ENCODE measurements at places on chromosomes 2 and 18.

DNA sequence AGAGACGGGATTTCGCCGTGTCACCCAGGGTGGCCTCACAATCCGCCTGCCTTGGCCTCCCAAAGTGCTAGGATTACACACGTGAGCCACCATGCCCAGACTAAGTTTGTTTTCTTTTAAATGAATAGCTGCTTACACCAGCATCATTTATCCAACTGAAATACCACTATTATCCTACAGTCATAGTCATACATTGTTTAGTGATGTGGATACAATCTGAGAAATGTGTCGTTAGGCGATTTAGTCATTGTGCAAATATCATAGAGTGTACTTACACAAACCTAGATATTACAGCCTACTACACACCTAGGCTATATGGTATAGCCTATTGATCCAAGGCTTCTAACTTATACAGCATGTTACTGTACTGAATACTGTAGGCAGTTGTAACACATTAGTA lies 10.3 kb downstream of the ZC3H15 start:
- DNase-seq = no peak

DNA sequence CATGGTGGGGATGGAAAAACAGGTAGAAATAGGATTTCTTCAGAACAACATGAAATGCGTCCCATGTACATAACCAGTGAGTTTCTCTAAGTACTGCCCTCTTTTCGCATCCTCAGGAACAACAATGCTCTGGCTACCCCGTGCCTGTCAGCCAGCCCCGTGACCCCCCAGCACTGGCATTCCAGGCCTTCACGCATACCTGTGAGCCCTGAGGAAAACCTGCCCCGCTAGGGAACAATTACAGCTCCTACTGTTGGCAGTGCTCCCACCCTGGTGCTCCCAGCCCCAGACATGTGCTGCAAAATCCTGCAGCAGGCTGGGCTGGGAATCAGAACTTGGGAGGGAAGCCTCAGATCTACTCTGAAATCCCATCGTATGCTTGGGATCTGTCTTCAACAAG lies 9.1 kb downstream of the SMAD7 start:
- DNase-seq = no peak

- DNase-seq = no peak
These were observed 69.2 kb upstream of the HNRNPA3 start for GRCh38 chr2:177143444-177143843.

GRCh38 chr2:153386481-153386897 lies 92.1 kb downstream of the RPRM start:
- no peak for DNase-seq

GRCh38 chr2:134670955-134671354 lies 47.8 kb downstream of the TMEM163 start:
- DNase-seq = no peak

GRCh38 chr2:20803974-20804373 lies 18.9 kb downstream of the LDAH start:
- no peak for DNase-seq

DNA sequence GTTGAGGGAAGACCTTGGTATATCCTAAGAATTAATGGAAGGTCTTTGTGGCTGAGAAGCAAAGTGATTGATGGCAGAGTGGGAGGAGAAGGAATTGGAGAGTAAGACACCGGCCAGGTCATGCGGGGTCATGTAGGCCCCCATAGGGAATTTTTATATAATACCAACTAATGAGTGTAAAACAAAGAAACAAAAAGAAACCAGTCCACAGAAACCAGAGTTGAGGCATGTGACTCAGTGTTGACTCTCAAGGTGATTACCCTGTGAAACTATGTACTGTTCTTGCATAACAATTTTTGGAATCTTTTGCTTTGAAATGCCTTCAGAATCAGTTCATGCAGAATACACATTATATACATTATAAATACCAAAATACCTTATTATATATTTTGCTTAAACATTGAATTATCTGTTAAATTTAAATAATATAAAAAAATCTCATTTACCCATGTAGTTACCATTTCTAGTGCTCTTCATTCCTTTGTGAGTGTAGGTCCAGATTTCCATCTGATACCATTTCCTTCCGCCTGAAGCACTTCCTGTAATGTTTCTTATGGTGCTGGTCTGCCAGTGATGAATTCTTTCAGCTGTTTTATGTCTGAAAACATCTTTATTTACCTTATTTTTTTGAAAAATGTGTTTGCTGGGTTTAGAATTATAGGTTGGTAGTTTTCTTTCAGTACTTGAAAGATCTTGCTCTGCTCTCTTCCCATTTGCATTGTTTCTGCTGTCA lies 8.6 kb downstream of the CLIP4 start:
- no peak for DNase-seq

GRCh38 chr2:110690083-110690965 lies 12.5 kb upstream of the BUB1 start:
- no peak for DNase-seq

- no peak for DNase-seq
These were observed 178.2 kb downstream of the ANAPC1 start for GRCh38 chr2:111705711-111706336.

GRCh38 chr2:205714058-205714776 lies 31.9 kb downstream of the NRP2 start:
- no peak for DNase-seq

GRCh38 chr2:15260196-15260595 lies 300.9 kb downstream of the NBAS start:
- DNase-seq = no peak

- no peak for DNase-seq
These were observed 258.9 kb upstream of the CHAC2 start for GRCh38 chr2:53508667-53509066.

DNA sequence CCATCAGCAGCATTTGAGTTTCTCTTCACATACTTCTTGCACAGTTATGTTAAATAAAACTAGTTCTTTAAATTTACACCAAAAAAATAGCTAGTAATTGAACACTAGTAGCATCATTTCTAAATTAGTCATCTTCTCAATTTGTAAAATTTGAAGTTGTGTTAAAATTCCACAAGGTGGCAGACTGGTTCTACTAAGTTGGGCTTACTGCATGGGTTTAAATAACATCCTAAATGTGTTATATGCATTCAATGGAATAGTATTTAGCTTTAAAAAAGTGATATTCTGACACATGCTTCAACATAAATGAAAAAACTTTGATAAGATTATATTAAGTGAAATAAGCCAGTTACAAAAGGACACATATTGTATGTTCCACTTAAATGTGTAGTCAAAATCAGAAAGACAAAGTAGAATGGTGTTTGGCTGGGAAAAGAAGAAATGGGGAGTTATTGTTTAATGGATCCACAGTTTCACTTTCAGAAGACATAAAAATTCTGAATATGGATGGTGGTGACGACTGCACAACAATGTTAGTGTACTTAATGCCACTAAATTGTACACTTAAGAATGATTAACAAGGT lies 28.7 kb upstream of the RPRD1A start:
- DNase-seq = no peak

- no peak for DNase-seq
These were observed 933.9 kb downstream of the TRIB2 start for GRCh38 chr2:13650586-13651180.

GRCh38 chr2:195498176-195498575 lies 158.8 kb upstream of the SLC39A10 start:
- peak; percentile 42 for DNase-seq

- DNase-seq = no peak
These were observed 694.9 kb upstream of the KLHL29 start for GRCh38 chr2:22690096-22690495.

- DNase-seq = no peak
These were observed 10.0 kb upstream of the GBX2 start for GRCh38 chr2:236177967-236178889.

GRCh38 chr2:69255760-69256159 lies 131.3 kb downstream of the GFPT1 start:
- no peak for DNase-seq

DNA sequence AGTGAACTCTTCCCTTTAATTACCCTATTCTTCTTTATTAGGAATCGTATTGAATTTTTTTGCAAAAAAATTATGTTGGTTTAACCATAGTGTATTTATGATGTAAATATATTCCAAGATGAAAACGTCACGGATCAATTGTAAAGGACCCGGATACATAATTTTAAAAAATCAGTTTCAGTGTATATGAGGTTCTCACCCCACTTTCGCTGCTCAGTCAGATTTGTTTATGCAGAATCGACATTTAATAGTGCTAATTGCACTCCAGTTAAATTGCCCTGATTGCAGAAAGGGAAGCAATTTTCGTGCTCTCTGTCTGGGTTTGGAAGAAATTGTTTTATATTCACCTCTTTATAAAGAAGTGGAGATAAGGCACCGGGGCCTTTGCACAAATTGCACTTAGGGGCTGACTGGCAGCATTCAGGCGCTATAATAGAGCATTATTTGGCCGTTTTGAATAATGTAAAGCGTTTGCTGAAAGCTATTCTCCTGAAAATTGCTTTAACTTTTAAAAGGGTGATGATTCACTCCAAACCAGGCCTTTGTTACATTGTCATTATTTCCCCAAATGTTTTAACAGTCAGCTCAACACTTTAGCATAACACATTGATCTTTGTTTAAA lies 3.0 kb upstream of the SP9 start:
- DNase-seq = no peak

DNA sequence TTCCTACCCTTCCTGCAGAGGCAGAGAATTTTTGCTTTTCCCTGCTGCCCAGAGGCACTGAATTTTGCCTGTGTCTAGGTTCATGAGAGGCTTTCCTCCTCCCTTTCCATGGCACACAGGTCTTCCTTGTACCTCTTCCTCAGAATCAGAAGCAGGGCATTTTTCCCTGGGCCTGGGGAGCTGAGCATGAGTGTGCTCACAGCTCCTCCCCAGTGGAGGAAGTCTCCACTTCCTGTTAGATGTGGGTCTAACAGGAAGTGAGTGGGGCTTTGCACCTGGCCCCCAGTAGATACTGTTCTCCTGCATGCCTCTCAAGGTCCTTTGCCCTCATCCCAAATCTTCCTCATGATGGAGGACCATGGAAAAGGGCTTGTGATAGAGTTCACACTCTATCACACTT lies 297.2 kb upstream of the FIGN start:
- DNase-seq = no peak

- DNase-seq = no peak
These were observed 100.9 kb upstream of the NXPH2 start for GRCh38 chr2:138881126-138881525.

- DNase-seq = no peak
These were observed 31.8 kb downstream of the TMEM17 start for GRCh38 chr2:62474176-62474575.

DNA sequence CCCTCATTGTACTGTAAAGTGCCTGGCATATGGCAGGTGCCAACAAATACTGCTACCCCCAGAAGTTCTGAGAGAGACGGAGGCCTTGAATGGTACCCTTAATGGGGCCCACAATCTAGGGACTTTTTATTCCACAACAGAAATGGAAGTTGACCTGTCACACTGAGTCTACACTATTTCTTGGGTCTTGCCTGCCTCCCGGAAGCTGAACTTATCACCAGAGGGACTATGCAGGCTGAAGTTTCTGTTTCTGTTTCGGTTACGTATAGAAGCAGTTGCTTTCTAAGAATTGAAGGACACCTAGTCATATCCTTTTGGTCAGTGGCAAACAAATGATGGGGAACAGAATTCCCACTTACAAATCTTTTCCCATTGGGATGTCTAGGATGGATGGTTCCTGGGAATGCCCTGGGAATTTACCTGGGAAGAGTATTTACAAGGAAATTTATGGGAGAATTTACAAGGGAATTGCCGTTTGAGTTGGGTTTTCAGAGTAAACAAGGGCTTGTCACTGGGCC lies 74.2 kb downstream of the HS1BP3 start:
- peak; percentile 33 for DNase-seq

- no peak for DNase-seq
These were observed 208.1 kb upstream of the HAAO start for GRCh38 chr2:43000242-43001054.

- DNase-seq = no peak
These were observed 679 bp upstream of the WDR75 start for GRCh38 chr2:189440644-189440946.

DNA sequence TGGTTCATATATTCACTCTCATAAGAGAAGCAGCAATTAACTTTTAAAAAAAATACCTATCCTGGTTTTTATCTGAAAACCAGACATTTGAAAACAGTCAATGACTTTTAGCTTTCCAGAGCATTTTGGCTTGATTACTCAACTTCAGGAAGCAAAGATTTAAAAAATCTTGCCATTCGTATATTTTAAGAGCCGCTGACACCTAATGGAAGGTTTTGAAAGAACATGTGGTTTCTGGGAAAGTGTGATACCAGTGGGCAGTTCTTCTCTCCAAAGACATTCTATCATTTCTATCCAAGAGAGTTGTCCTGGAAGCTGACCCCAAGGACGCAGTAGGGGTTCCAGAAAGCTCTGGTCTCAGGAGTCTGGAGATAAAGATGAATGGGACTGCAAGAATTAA lies 234.7 kb downstream of the TTC32 start:
- DNase-seq = no peak

DNA sequence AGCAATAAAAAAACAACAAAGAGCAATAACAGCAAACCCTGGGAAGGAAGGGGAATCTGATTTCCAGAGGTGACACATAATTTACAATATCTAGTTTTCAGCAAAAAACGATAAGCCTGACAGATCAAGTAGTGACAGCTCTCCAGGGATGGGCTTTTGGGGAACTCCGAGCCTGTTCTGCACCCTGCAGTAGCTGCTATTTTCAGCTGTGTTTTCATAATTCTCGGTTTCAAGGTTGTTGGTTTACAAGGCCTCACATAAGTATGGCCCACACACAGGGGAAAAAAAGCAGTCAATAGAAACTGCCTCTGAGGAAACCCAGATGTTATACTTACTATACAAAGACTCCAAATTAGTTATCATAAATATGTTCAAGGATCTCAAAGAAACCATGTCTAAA lies 67.7 kb upstream of the CTLA4 start:
- no peak for DNase-seq

DNA sequence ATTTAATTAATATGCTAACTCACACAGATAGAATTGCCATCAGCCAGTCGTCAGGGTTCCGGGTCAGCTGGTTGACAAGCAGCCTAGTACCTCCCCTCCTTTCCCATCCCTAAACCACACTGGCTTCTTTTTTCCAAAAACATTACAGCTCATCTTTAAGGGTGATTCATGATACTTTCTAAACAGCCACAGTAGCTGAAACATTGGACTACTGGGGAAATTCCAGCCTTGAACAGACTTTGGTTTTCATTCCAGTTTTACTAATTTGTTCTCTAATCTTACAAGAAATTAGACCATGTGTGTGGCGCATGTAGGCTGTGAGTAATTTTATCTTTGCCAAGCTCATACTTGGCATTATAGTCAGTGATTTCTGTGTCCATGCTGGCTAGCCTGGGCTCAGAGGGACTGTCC lies 110.8 kb downstream of the FMNL2 start:
- no peak for DNase-seq

- DNase-seq = no peak
These were observed 123.1 kb downstream of the PRPF40A start for GRCh38 chr2:152594022-152594766.

GRCh38 chr2:54207666-54208195 lies 48.3 kb downstream of the TSPYL6 start:
- no peak for DNase-seq

DNA sequence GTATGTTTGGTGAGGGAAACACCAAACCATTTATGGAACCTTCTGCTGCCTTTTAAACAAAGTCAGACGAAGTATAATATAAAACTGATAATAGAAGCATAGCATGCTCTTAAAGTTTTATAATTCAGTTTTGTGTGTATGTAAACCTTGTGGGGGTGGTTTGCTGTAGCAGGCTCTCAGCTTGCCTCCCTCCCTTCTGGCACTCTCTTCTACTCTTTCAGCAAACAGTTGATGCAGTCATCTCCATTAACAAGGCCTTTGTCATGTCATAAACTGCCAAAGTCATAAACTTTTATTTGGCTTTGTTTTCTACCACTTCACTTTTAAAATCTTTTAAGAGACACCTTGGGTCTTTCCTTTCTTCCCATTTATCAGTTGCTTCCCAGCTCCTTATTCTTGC lies 448.2 kb upstream of the SETBP1 start:
- no peak for DNase-seq
